ENCODE measurements at places on chromosomes 1 and 21. TPM values are rescaled to one million over a fixed set of nuclear protein-coding genes. Genes with fewer than 3 reads are reported as not detected.

GRCh38 chr21:45306832-45307571, 19.3 kb upstream of the POFUT2 start:
- H3K27me3 ChIP-seq, result no peaks in the 10 kb centered on the region
- no peak overlapping the region for H3K4me3 ChIP-seq
- H3K36me3 ChIP-seq, result no peaks in the 10 kb centered on the region
- no peak for DNase-seq
- peaks cover 10% of the 10 kb centered on the region for H3K4me1 ChIP-seq

DNA sequence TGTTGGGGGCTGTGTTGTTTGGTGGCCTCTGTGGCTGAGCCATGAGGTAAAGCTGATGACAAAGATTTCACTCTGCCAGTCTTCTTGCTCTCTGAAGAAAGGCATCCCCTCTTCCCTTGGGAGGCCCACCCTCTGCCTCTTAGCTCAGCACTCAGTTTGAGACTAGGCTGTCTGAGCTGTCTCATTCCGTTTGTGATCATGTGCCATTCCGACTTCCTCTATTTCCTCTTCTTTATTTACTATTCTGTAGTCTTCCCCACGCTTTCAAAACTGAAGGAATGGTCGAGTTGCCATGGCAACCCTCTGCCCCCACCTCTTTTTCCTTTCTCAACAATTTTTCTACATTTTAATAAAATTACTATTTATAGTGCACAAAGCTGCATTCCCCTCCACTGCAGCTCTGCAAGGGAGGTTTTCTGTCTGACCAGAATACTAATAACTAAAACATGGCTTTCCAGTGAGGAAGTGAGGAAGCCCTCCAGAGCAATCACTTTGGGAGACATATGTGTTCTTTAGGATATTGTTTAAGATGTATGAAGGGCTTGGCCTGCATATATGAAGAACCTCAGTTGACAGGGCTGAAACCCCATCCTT, 30.8 kb downstream of the KCNA3 start:
- peaks cover 84% of the 10 kb centered on the region for H3K4me1 ChIP-seq
- H3K36me3 ChIP-seq, result no peaks in the 10 kb centered on the region
- no peaks in the 10 kb centered on the region for H3K27me3 ChIP-seq
- H3K27ac ChIP-seq, result peak overlapping the region; percentile 69
- H3K4me3 ChIP-seq, result no peak overlapping the region
- DNase-seq, result peak; percentile 81

- no peaks in the 10 kb centered on the region for H3K4me1 ChIP-seq
- no peak for DNase-seq
- H3K4me3 ChIP-seq, result no peak overlapping the region
- peaks cover 49% of the 10 kb centered on the region for H3K36me3 ChIP-seq
Observed at GRCh38 chr1:77582905-77583304, 99.6 kb downstream of the ZZZ3 start.

GRCh38 chr1:223340637-223341036, 23.3 kb downstream of the SUSD4 start:
- H3K36me3 ChIP-seq, result no peaks in the 10 kb centered on the region
- no peaks in the 10 kb centered on the region for H3K4me1 ChIP-seq
- DNase-seq, result no peak
- no peaks in the 10 kb centered on the region for H3K27me3 ChIP-seq
- H3K27ac ChIP-seq, result no peak overlapping the region

- H3K4me1 ChIP-seq, result no peaks in the 10 kb centered on the region
- no peak for DNase-seq
- H3K4me3 ChIP-seq, result no peak overlapping the region
- no peak overlapping the region for H3K27ac ChIP-seq
- H3K36me3 ChIP-seq, result no peaks in the 10 kb centered on the region
Observed at GRCh38 chr21:16751695-16752474, 761.0 kb upstream of the CXADR start.

DNA sequence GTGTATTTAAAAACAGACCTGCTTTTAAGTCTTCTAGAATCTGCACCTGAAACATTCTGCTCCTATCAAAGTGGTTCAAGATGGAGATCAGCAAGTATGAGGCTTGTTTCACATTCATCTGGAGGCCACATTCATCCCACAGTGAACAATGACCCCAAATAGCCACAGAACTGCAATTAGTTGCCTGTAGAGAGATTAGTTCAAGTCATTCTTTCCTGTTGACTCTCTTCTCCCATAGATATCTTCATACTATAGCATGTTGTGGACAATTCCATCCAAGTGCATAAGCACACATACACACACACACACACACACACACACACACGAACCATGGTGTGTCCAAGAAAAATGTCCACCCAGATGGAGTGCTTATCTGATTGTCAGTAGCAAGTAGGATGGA, 101.7 kb upstream of the FGGY start:
- H3K4me1 ChIP-seq, result no peaks in the 10 kb centered on the region
- H3K4me3 ChIP-seq, result no peak overlapping the region
- DNase-seq, result no peak
- H3K27ac ChIP-seq, result no peak overlapping the region
- H3K27me3 ChIP-seq, result no peaks in the 10 kb centered on the region

DNA sequence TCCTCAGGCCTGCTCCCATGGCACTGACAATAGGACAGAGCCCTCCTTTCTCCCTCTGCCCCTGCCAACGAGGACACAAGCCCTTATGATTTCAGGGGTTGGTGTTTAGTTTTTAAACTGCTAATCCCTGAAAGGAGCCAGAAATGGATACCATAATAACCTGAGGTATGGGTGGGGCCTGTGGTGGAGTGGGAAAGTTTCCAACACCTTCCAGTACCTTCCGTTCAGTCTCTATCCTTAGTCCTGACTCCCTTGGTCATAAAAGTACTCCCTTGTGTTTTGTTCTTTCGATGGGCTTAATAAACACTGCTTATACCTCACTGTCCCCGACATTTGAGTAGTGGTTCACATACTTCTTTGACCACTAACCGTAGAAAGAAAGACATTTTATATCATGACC, 141.8 kb upstream of the MAGI3 start:
- no peaks in the 10 kb centered on the region for H3K27me3 ChIP-seq
- DNase-seq, result no peak
- H3K4me1 ChIP-seq, result no peaks in the 10 kb centered on the region
- no peak overlapping the region for H3K4me3 ChIP-seq
- H3K36me3 ChIP-seq, result no peaks in the 10 kb centered on the region

The KLF17 gene
- polyA plus RNA-seq, result not detected

DNA sequence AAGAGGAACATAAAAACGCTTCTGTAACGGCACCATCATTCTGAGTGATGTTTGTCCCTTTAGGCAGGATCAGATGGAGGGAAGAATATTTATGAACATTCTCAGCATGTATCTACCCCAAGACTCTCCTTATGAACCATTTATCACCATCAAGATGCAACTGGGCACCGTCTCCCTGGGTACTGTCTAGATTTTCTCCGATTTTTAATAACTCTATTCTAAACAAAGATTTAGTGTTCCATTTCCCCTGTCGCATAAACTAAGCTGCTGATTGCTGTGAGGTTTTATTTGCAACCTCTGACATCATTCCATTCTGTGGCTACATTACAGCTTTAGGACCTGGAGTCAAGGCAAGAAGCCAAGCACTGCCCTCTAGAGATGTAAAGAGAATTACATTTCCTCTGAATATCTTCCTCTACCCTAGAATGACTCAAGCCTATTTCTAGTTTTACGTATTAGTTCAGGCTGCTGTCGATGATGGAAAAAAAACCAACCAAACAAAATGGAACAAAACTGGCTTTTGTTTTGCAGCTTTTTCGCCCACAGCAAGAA, 130.1 kb upstream of the MAP1LC3C start:
- H3K27me3 ChIP-seq, result no peaks in the 10 kb centered on the region
- no peak for DNase-seq
- no peak overlapping the region for H3K4me3 ChIP-seq
- no peaks in the 10 kb centered on the region for H3K36me3 ChIP-seq
- H3K27ac ChIP-seq, result no peak overlapping the region

DNA sequence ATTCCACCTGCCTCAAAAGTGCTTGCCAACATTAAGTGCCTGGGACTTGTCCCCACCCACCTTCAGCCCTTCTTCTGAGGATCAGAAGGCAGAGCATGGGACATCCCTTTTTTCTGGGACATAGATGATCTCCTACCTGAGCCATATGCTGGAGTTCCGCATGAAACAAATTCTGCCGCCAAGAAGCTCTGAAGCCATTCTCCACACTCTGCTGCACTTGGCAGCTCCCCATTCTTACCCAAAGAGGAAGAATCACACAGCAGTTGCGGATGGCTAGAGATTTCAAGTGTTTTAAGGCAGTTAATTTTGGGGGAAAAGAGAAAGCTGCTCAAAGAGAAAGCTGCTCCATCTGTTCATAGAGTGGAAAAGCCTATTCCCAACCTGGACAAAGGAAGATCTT, 197.3 kb upstream of the COA6 start:
- H3K27ac ChIP-seq, result no peak overlapping the region
- no peaks in the 10 kb centered on the region for H3K36me3 ChIP-seq
- no peak overlapping the region for H3K4me3 ChIP-seq

The OR14K1 gene
- not detected for polyA plus RNA-seq
